NCI-H1105 (cell line): ENCODE measurements at places on chromosomes 16 and 17.
A peak's percentile ranks its signal among the peaks of the same experiment; 100 is the strongest.

DNA sequence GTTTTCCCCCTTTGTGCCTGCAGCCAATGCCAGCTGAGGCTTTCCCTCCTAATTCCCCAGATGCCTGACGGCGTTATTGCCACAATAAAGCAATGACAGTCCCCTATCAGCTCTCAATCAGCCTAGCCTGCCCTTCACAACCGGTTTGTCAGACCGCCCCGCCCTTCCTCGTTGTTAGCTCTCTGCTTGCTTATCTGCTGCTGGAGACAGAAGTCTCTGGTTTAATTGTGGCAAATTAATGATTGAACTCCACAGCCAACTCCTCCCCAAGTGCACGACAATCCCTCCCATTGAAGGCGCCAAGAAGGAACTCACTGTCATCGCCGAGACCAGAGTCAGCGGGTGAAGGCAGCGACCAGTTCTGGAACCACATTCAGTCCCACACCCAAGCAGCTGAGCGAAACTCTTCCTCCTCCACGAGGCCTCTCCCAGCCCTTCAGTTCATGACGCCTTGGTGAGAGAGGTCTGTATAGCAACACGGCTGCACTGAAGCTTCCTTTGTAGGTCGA lies 474.4 kb downstream of the SLC39A11 start:
- DNase-seq: no peak

GRCh38 chr17:42675965-42676423 lies 800 bp downstream of the PLEKHH3 start:
- no peak for DNase-seq

DNA sequence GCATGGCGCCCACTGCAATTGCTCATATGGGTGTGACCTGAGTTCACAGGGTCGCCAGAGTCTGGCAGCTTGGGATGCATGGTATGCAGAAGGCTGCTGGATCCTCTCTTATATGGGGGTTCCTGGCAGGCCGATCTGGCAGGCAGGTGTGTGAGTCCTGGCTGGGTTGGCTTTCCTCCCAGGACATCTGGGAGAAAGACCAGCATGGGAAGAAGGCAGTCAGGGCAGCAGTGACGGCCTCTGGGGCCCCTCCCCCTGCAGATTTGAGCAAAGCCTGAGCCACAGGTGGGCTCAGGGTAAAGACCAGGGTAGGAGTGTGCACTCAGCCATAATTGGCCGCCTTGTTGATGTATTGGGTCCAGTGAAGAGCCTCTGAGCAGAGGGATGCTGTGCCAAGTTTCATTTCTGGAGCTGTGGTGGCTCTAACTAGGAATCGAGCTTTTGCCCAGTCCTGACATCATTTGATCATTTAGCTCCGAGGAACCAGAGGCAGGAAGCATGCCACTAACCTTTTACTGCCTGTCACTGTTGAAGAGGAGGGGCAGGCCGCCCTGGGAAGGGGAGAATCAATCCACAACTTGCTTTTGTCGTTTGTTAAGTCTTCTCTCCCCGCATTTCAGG lies 174.3 kb downstream of the CCDC182 start:
- peak; percentile 93 for DNase-seq

- DNase-seq: no peak
Observed at GRCh38 chr16:87604634-87605111, 2.4 kb downstream of the JPH3 start.

DNA sequence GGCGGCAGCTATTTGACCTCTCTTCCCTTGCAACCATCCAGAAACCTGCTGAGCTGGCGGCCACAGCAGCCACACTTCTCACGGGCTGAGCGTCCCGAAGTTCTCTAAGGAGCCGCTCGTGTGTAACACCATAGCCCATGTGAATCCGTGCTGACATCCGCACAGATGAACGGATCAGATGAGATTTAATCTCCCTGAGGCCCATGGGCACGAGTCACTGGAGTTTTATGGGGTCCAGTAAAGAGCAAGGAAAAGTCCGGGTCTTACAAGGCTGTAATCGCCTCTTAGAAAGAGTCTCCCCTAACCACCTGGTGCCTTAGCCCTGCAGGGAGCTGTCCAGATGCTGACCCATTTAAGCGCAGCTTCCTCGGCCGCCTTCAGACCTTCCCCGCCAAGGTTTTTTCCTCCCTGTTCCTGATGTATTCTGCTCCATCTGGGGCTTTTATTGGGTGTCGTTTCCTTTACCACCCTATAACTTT lies 5.5 kb upstream of the CACNG5 start:
- no peak for DNase-seq

- peak; percentile 24 for DNase-seq
Observed at GRCh38 chr16:88442727-88443576, 10.1 kb upstream of the ZFPM1 start.

DNA sequence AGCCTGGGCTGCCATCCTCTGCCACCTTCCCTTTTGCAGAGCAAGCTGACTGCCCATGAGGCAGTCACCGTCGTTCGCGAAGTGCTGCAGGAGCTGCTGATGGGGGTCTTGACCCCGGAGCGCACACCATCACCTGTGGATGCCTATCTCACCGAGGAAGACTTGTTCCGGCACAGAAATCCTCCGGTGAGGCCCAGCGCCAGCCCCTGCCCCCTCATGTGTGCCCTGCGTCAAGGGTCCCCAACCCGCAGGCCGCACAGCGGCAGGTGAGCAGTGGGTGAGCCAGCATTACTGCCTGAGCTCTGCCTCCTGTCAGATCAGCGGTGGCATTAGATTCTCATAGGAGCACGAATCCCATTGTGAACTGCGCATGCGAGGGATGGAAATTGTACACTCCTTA lies 7.7 kb upstream of the EPN3 start:
- DNase-seq: no peak

GRCh38 chr17:18315961-18316360 lies 868 bp downstream of the SMCR8 start:
- DNase-seq: no peak

DNA sequence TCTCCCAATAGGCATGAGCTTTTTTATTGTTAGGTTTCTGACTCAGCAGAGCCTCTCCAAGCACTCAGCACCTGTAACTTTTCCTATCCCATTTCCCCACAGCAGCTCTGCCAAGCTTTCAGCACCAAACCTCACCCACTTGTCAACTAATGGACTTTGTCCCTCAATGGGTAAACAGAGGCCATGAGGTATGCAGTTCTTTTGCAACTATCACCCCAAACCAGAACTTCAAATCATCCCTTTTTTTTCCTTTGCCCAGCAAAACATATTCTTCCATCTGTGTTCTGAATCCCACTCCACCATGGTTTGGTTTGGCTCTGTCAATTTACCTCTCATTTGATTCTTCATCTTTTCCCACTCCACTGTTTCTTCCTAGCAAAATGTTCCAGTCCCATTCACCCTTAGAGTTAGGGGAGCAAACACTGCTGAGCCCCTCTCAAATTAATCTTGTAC lies 58.1 kb downstream of the TOX3 start:
- DNase-seq: no peak

- no peak for DNase-seq
Observed at GRCh38 chr17:51103451-51103850, 17.2 kb downstream of the SPAG9 start.

- DNase-seq: no peak
Observed at GRCh38 chr16:68259007-68259825, 5.1 kb upstream of the SLC7A6 start.

GRCh38 chr16:1613728-1614455 lies 1.7 kb downstream of the CRAMP1 start:
- DNase-seq: no peak

DNA sequence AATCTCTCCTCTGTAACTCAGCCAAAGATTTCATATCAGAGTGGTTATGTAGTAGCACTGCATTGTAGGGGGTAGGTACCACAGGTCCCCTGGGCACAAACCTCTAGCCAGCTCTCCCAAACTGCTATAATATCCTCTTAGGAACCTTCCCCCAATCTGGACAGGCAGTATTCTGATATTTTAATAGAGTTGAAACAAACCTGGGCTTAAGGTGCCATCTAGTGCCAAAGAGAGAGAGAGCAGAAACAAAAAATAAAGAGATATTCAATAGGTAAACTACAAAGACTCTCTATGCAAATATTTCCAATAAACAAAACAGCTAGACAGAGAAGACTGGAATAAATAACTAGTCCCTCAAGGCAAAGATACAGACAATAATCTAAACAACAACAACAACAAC lies 1070.0 kb downstream of the CDH11 start:
- no peak for DNase-seq

DNA sequence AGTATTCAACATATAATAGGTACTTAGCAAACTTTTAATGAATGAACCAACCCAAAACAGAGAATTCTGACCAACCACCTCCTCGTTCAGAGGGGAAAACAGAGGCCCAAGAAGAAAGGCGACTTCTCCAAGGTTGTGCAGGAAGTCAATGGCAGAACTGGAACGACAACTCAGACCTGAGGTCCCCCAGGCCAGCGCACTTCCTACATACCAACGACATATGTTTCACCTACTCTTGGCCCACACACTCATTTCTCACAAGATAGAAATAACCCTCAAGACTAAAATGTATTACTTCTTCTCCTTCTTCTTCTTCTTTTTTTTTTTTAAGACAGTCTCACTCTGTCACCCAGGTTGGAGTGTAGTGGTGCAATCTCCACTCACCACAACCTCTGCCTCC lies 14.4 kb downstream of the CHCT1 start:
- no peak for DNase-seq

GRCh38 chr16:22008215-22009059 lies 526 bp downstream of the MOSMO start:
- no peak for DNase-seq

DNA sequence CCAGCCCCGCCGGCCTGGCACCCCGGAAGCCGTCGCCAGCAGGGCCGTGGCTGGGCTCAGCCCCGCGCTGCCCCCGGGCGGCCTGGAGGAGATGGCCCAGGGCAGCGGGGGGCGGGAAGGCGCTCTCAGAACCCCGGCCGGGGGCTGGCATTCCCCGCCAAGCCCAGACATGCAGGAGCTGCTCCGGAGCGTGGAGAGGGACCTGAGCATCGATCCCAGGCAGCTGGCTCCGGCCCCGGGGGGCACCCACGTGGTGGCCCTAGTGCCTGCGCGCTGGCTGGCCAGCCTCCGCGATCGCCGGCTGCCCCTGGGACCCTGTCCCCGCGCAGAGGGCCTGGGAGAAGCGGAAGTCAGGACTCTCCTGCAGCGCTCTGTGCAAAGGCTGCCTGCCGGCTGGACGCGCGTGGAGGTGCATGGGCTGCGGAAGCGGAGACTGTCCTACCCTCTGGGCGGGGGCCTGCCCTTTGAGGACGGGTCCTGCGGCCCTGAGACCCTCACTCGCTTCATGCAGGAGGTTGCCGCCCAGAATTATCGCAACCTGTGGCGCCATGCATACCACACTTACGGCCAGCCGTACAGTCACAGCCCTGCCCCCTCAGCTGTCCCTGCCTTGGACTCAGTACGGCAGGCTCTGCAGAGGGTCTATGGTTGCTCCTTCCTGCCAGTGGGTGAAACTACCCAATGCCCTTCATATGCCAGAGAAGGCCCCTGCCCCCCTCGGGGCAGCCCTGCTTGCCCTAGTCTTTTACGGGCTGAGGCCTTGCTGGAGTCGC lies 551 bp downstream of the WDR81 start:
- DNase-seq: no peak

DNA sequence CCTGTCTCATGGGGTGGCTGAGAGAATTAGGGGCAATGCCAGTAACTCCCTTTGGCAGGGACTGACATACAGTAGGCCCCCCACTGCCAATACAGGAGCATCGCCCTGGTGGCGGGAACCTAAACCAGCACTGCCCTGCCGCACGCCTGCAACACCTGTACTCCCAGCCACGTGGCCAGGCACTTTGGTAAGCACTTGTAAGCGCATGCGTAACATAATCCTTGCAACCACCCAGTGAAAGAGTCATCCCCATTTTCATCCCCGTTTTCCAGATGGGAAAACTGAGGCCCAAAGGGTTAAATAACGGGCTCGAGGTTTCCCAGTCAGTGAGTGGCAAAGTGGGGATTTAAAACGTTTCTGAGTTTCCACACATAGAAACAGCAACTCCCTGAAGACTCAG lies 17.5 kb downstream of the SCN4A start:
- DNase-seq: no peak

- no peak for DNase-seq
Observed at GRCh38 chr17:60149691-60150582, at the start of gene CA4. CA4 (plus strand) TSS chr17:60149973; CDS start chr17:60150035, 62 bp downstream.

GRCh38 chr16:75038036-75038858 lies 39.4 kb downstream of the ZNRF1 start:
- no peak for DNase-seq

DNA sequence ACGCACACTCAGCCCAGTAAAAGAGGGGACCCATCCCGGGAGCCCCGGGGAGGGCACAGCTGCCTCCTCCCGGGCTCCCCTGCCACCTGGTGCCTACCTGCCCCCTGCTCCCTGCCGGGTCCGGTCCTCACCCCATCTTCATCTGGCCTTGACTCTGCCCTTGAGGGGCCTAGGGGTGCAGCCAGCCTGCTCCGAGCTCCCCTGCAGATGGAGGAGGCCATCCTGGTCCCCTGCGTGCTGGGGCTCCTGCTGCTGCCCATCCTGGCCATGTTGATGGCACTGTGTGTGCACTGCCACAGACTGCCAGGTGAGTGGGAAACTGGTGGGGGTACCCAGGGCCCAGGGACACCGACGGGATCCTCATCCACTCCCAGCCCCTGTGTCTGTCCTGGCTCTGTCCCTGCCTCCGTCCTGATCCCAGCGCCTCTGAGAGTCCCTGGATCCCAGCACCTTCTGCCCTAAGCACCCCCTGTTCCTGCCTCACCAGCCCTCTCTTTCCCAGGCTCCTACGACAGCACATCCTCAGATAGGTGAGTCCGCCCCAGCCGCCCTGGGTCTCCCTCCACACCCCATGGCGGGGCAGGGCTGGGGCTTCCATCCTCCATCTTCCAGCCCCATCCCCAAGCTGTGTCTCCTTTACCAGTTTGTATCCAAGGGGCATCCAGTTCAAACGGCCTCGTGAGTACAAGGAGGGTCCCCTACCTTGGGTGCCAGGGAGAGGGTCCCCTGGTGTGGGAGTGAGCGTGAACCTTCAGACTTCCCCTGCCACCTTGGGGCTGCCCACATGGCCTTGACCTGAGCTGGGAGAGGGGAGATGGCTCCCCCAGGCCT lies 574 bp downstream of the LAT start:
- DNase-seq: no peak

DNA sequence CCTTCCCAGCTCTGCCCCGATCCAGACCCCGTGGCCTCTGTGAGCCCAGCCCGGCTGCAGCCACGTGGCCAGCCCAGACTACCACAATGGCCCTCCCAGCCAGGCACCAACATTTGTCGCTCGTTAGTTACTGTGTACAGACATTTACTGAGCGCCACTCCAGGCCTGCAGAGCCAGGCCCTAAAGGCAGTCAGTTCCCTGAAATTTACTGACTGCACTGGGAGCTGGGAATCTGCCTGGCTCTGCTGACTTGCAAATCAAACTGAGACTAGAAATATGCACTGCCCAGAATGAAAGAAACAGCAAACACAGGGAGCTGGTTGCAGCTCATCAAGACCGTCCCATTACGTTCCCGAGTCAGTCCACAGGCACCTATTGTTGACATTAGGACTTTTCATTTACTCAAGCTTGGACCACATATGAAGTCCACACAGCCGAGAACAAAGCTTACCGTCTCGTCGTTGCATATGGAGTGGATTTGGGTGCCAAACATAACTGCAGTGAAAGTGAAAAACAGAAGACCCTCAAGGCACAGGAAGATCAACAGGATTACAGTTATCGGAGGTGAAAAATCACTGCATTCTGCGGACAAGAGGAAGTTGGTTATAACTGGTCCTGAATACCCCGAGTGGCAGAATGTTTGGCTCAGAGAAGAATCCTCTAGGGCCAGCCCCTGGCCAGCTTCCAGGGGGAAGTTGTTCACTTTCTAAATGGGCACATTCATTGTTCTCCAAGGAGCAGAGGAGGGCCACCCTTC lies 34.5 kb downstream of the ZDHHC7 start:
- no peak for DNase-seq
